Osteoblast (primary cell): ENCODE measurements at places on chromosomes 13 and 19. TPM values are rescaled to one million over a fixed set of nuclear protein-coding genes. Genes with fewer than 3 reads are reported as not detected.

DNA sequence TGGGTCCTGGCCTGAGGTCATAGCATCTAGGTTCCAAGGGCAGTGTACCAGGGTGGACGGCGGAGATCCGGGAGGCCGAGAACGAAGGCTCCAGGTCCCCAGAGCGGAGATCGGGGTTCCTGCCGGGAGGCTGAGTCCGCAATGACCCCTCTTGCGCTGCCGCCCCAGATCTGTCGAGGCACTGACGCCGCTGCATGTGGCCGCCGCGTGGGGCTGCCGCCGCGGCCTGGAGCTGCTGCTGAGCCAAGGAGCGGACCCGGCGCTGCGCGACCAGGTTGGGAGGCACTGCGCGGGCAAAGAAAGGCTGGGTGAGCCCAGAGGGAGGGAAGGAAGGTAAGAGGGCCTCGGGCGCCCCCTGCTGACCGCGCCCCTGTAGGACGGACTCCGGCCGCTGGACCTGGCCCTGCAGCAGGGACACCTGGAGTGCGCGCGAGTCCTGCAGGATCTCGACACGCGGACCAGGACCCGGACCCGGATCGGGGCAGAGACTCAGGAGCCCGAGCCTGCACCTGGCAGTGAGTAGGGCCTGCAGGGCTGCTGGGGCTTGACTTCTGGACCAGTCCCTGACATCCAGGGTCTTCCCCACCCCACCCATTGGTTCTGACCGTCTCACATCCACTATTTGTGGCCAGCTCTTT is 906 bp downstream of the ANKLE1 start:
- no peaks in the 10 kb centered on the region for H3K36me3 ChIP-seq
- H3K27ac ChIP-seq: no peak overlapping the region
- no peaks in the 10 kb centered on the region for H3K27me3 ChIP-seq
- H3K4me1 ChIP-seq: peaks cover 7% of the 10 kb centered on the region
- H3K4me3 ChIP-seq: peak overlapping the region; percentile 65

DNA sequence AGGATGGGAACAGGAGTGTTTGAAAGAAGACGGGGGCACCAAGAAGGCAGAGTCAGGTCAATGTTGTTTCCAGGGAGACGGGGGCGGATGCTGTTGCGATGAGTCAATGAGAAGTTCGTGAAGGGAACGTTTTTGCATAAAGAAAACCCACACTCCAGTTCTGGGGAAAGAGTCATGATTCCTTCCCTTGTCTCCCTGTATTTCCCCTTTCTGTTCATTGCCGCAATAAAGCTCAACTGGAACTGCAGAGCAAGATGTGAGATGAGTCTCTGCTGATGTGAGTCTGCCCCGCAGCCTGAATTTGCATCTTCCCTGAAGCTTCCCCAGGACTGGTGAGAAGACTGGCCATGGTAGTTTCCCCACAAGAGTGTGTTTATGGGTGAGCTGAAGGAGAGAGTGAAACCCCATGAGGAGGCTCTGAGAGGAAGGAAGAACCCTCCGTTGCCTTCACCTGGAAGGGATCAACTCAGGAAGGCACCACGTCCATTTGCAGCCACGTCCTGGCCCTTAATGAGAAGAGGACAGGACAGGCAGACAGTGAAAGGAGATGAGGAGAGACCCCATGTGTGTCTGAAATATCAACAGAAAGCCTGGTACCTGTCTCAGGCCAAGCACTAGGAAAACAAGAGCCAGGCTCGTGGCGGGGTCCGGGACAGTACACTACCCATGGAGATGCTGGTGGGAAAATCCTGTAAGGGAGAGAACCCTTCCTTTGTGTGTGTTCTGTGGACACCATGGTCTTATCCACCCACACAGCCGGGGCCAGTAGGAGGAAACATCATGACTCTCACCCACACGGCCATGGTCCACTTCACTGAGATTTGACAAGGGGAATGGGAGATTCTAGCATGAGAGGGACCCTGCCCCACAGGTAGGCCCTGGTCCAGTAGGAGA is 13.7 kb downstream of the LILRA1 start:
- H3K4me3 ChIP-seq: no peak overlapping the region
- no peaks in the 10 kb centered on the region for H3K4me1 ChIP-seq
- H3K27me3 ChIP-seq: no peaks in the 10 kb centered on the region
- no peaks in the 10 kb centered on the region for H3K36me3 ChIP-seq
- DNase-seq: no peak

- no peaks in the 10 kb centered on the region for H3K27me3 ChIP-seq
- no peaks in the 10 kb centered on the region for H3K4me1 ChIP-seq
- H3K4me3 ChIP-seq: no peak overlapping the region
- no peak overlapping the region for H3K27ac ChIP-seq
Observed at GRCh38 chr13:28218679-28219078, 80.3 kb downstream of the PAN3 start.

DNA sequence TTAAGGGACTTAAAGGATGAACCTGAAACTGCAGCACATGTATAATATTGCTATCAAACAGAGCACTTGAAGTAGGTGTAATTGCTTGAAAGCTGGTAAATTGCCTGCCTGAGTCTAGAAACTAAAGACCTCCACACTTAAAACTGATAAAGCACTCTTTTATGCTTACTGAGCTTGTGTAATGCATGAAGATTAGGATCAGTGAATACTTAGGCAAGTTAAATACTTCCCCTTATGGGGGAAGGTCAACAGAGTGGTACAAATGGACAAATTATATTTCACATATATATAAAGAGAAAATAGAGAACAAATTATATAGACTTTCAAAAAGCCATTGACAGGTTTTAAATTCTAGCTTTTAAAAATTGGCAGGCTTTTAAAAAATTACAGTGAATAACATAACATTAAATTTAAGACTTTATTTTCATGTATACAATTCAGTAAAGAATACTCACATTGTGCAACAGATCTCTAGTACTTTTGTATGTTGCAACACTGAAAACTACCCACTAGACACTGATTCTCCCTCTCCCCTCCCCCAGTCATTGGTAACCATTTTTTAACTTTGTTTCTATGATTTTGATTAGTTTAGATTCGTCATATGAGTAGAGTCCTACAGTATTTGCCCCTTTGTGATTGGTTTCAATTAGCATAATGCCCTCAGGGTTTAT is 23.9 kb downstream of the PIBF1 start:
- H3K27ac ChIP-seq: no peak overlapping the region
- DNase-seq: no peak
- H3K27me3 ChIP-seq: no peaks in the 10 kb centered on the region
- H3K4me1 ChIP-seq: no peaks in the 10 kb centered on the region
- peaks cover 7% of the 10 kb centered on the region for H3K36me3 ChIP-seq

DNA sequence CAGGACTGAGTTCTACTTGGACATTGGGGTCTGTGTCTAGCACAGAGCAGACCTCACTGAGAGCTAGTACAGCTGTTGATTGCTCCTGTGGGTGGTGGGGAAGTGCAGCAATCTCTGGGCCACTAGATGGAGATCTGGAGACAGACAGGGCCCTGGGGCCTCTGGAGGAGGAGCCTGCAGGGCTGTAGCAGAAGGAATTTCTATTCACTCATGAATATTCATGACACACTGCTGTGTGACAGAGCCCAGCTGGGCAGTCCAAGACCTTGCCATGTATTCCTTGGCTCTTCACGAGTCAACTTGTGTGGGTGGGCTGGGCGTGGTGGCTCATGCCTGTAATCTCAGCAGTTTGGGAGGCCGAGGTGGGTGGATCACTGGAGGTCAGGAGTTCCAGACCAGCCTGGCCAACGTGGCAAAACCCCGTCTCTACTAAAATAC is 37.5 kb downstream of the SUGP2 start:
- H3K27me3 ChIP-seq: no peaks in the 10 kb centered on the region
- H3K4me1 ChIP-seq: peaks cover 13% of the 10 kb centered on the region
- H3K4me3 ChIP-seq: no peak overlapping the region
- H3K27ac ChIP-seq: peak overlapping the region; percentile 70
- H3K36me3 ChIP-seq: peaks cover 62% of the 10 kb centered on the region

DNA sequence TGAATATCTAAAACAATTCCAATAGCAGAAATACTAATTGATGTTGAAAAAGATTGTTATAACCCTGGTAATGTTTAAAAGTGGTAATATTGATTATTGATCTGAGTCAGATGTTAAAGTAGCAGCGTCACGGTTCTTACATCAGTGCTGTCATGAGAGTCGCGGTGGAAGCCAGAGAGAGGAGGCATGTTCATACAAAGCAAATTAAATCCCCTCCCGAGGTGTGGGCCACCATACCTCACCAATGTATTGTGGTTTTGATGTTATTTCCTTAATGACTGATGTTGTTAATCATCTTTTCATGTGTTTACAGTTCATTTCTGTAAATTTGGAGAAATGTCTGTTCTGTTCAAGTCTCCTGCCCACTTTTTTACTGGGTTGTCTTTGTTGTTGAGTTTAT is 11.2 kb downstream of the ZNF317 start:
- peaks cover 12% of the 10 kb centered on the region for H3K36me3 ChIP-seq
- DNase-seq: no peak
- no peaks in the 10 kb centered on the region for H3K4me1 ChIP-seq

- no peaks in the 10 kb centered on the region for H3K36me3 ChIP-seq
- peaks cover 3% of the 10 kb centered on the region for H3K4me1 ChIP-seq
- H3K27ac ChIP-seq: no peak overlapping the region
- DNase-seq: peak; percentile 84
Observed at GRCh38 chr19:39038098-39038497, 5.7 kb upstream of the FBXO27 start.

DNA sequence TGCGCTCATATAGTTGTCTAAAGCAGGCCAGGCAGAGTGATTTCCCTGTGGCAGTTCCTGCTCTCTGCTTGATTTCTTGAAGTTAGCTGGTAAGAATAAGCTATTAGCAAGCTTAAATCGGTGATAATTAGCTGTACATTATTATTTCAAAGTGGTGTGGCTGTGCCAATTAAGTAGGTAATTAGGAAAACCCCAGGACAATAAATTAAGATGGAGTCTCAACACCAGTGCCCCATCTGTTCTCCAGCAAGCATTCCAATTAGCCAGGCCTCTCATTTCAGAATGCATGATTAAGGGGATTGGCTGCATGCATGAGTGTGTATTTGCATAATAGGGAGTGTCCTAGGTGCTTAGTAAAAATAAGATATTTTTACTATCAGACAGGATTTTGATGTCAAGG is 342.3 kb downstream of the GPC5 start:
- DNase-seq: no peak
- no peak overlapping the region for H3K27ac ChIP-seq
- H3K36me3 ChIP-seq: no peaks in the 10 kb centered on the region
- H3K27me3 ChIP-seq: no peaks in the 10 kb centered on the region
- H3K4me1 ChIP-seq: no peaks in the 10 kb centered on the region

GRCh38 chr19:18789883-18790565 is 1.1 kb downstream of the COMP start:
- H3K4me1 ChIP-seq: no peaks in the 10 kb centered on the region
- peaks cover 45% of the 10 kb centered on the region for H3K27me3 ChIP-seq
- DNase-seq: peak; percentile 96

Gene CLEC17A
- under 0.01 TPM in 1 of 2 replicates, not detected in the other for total RNA-seq

Gene NUCB1
- 242 and 300 TPM in 2 replicates for total RNA-seq

Gene PSPN
- total RNA-seq: 1.1 and 1.2 TPM in 2 replicates

Gene ZBTB7A
- total RNA-seq: 38.6 and 42.7 TPM in 2 replicates
